ENCODE measurements at places on chromosomes 2 and 18. TPM values are rescaled to one million over a fixed set of nuclear protein-coding genes. Genes with fewer than 3 reads are reported as not detected.
A peak's percentile ranks its signal among the peaks of the same experiment; 100 is the strongest.

DNA sequence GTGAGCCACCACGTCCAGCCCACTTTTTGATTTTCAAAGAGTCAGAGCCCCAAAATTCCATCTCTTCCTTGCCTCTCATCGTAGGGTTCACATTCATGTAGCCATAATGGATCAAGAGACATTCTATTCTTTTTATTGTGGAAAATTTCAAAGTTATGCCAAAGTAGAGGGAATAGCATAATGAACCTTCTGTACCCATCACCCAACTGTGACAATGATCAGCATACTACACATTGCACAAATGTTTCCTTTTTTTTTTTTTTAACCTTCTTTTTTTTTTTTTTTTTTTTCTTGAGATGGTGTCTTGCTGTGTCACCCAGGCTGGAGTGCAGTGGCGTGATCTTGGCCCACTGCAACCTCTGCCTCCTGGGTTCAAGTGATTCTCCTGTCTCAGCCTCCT lies 162.4 kb downstream of the EML6 start:
- no peak for DNase-seq

DNA sequence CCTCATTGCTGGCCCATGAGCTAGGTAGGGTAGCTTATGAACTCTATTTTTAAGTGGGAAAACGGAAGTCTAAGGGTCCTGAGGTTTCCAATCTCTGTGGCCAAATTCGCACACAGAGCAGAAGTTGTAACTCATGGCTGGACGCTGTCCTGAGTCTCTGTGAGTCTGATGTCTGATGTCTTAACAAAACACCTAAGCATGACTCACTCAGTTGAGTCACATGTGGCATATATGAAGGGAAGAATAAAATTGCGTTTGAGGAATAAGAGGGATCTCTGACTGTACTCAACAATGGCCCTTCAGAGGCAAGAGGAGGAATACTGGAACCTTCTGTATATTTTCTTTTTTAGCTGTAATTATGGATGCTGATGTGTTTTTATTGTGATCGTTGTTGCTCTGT lies 569.7 kb downstream of the RIT2 start:
- DNase-seq, result no peak

DNA sequence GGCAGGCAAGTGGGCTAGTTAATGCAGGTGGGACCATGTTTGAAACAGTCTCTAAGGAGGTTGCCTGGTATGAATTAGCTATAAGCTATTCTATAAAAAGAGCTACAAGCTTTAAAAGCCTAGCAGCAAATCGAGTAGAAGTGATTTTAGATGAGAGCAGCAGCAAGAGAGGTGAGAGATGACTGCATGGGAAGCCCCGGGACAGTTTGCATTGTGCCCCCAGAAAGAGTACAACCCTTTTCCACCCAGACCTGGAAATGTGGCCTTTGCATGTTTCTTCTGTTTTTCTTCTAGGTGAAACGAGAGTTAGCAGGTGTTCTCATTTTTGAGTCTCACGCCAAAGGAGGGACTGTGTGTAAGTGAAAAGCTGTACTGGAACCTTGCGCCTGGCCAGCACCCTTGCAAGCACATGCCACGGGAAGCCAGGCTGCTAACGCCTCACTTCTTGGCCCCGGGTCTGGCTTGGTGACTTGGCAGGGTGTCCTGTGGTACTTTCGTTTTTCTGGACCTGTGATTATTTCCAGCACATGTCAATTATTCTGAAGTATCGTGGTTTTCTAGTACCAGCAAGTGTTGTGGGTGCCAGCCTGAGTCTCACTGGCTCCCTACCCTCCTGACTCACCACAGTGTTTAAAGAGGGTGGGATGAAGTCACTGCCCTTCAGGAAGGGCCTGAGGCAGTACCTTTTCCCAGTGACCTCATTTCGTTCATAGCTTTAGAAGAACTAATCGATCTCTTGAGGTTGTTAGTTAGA lies 90.3 kb upstream of the MAP3K20 start:
- peak; percentile 65 for DNase-seq

The SP140 gene
- not detected for total RNA-seq

GRCh38 chr2:71595569-71595968 lies 142.2 kb downstream of the DYSF start:
- DNase-seq, result no peak

GRCh38 chr2:201151127-201151981 lies 31.6 kb upstream of the CASP10 start:
- peak; percentile 89 for DNase-seq

The SERPINB4 gene
- not detected for total RNA-seq

The MYO5B gene
- total RNA-seq, result 0.87 TPM

DNA sequence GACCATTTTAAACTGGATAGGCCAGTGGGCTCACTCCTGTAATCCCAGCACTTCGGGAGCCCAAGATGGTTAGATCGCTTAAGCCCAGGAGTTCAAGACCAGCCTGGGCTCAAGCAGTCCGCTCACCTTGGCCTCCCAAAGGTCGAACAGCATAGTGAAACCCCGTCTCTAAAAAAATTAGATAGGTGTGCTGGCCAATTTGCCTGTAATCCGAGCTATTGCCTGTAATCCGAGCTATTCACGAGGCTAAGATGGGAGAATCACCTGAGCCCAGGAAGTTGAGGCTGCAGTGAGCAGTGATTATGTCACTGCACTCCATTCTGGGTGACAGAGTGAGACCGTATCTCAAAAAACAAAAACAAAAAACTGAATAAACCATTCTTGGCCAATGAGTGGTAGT lies 52.6 kb upstream of the EMILIN2 start:
- DNase-seq, result no peak

The MPV17 gene
- 32.7 TPM for total RNA-seq

DNA sequence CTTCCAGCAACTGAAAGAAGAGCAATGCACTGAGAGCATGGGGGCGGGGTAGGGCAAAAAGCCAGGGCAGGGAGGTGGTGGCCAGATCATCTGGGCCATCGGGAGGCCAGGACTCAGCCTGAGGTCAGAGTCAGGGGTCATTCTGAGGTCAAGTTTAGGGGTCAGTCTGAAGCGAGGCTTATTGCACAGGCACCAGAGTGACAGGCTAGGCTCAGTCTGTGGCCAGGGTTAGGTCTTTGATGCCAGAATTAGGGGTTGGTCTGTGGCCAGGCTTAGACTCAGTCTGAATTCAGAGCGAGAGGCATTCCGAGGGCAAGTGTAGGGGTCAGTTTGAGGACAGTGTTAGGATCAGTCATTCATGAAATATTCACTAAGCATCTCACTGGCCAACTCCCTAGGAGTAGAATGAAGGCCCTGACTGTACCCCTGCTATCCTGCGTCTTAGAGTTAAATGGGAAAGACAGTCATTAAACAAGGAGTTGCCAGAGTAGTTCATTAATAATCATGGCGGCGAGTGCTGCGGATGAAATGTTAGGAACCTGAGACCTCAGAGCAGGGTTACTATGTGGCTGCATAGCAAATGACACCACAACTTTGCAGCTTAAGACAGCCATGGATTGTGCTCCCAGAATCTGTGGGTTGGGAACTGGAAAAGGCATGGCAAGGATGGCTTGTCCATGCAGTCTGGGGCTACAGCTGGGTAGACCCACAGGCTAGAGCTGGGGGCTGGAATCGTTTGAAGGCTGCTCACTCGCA lies 198.7 kb downstream of the CYP26B1 start:
- DNase-seq, result no peak

The DES gene
- not detected for total RNA-seq

DNA sequence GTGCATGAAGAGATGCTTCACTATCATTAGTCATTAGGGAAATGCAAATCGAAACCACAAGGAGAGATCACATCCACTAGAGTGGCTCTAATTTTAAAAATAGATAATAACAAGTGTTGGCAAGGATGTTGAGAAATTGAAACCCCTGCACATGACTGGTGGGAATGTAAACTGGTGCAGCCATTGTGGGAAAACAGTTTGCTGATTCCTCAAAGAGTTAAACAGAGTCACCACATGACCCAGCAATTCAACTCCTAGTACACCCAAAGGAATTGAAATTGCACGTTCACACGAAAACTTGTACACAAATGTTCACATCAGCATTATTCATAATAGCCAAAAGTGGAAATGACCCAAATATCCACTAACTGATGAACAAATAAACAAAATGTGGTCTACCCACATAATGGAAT lies 179.5 kb downstream of the BCL2 start:
- DNase-seq, result no peak

GRCh38 chr2:241869087-241869961 lies at the start of gene RTP5:
RTP5 (plus strand) TSS chr2:241869729; CDS start chr2:241869757, 28 bp downstream.
- no peak for DNase-seq

DNA sequence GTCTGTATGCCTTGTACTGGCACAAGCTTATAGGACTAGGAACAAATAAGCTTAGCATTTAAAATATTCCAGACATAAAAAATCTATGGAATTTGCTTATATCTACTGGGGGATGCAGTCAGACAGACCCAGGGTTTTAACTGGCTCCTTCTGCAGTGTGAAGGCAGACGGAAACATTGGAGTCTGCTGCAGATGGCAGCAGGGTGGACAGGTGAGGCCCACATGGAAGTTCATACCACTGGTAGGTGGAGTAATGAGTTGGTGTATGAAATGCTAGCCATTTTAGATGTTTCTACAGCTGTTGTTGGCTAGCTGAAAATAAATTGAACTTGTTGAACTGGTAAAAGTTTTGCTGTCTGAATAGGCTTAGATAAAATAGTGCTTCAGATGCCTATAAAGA lies 17.7 kb downstream of the SPTBN1 start:
- no peak for DNase-seq

- DNase-seq, result peak; percentile 19
These were observed 368 bp downstream of the TMEFF2 start for GRCh38 chr2:192194265-192194865.

The TBR1 gene
- total RNA-seq, result under 0.01 TPM

- no peak for DNase-seq
These were observed 33.8 kb upstream of the ACYP2 start for GRCh38 chr2:54081574-54081973.

GRCh38 chr2:19028587-19029375 lies 329.6 kb downstream of the OSR1 start:
- DNase-seq, result no peak

- DNase-seq, result peak; percentile 47
These were observed 41.4 kb downstream of the IL1R2 start for GRCh38 chr2:102033031-102033749.

GRCh38 chr2:112692495-112692911 lies 28.3 kb upstream of the NT5DC4 start:
- peak; percentile 11 for DNase-seq

The KRCC1 gene
- total RNA-seq, result 14.5 TPM

The ALLC gene
- total RNA-seq, result not detected

DNA sequence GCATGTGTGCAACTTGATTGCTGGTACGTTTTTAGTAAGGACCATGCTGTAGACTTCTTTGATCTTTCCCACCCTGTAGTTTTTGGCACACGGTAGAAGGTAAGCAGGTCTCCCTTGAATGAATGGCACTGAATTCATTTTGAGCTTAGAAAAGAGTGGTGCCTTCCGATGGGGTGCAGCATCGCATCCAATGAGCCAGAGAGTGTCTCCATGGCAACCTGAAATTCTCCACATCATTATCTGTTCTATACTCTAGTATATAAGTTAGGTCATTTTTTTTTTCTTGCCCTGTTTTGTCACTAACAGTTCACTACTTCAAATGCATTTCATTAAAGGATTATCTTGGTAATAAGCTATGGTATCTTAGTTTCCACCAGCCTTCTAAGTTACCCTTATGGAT lies 81.2 kb upstream of the REV1 start:
- no peak for DNase-seq

GRCh38 chr2:231489990-231490389 lies 25.7 kb upstream of the NCL start:
- DNase-seq, result no peak

- DNase-seq, result peak; percentile 45
These were observed 548.8 kb upstream of the NRP2 start for GRCh38 chr2:205133544-205133943.

GRCh38 chr2:181393472-181393871 lies 63.7 kb upstream of the ITGA4 start:
- peak; percentile 86 for DNase-seq

DNA sequence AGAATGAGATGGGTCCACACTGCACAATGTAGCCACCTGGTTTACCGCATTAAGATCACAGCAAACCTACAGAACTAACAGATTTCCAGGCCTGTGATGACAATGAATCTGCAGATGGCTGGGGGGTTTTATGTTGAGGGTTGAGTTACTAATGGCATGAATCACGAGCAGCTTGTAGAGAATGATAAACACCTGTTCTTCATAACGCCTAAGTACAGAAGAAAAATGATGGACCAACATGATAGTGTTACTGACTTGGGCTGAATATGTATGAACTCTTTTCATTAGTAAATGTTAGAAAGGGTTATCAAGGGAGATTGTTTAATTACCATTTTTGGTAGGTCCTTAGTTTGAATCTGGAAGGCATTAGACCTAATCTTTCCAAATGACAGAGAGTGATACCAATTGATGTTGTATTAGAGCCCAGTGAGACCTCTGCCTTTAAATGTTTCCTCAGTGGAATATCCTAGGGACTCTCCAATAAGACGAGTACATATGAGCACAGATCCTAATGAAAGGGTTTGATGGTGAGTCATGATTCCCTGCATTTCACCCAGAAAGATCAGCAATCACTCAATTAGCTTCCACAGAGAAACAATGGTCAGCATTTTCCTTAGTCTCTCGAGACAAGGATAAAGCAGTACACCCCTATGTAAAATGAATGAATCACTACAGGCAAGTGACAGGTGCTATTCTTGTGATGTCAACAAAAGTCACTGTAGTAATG lies 243.8 kb downstream of the DLGAP1 start:
- DNase-seq, result no peak

The GAL3ST2 gene
- total RNA-seq, result not detected

DNA sequence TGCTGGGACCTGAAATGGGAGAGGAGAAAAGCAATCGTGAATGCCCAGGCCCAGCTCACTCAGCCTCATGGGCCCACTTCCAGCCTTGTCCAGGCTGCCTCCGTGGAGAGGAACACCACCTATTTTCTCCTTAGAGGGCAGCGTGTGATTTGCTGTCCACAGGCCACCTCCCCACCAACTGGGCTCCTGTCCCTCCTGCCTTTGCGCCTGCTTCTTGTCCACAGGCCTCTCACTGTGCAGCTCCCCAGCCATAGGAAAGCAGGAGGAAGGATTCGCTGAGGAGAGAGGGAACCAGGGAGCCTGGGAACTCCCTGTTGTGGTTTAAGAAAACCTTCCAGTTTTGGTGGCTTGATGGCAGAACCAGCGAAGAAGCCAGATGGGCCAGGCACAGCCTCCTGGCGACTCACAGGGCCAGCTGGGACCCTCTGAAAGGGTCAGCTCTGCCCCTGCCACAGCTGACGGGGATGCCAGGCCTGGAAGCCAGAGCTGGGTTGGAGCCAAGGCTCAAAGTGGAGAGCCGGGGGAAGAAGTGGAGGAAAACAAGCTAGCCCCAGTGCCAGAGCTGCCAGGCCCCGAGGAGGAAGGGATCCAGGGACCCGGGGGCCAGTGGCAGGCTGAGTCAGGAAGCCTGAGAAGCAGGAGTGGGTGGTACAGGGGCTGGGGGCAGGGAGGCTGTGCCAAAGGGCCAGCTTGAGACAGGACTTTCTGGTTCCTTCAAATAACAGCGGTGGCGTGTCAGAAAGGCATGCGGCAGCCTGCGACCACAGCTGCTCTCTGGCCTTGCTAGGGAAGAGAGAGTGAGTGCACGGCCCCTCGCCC lies 9.9 kb downstream of the TMBIM1 start:
- DNase-seq, result no peak

DNA sequence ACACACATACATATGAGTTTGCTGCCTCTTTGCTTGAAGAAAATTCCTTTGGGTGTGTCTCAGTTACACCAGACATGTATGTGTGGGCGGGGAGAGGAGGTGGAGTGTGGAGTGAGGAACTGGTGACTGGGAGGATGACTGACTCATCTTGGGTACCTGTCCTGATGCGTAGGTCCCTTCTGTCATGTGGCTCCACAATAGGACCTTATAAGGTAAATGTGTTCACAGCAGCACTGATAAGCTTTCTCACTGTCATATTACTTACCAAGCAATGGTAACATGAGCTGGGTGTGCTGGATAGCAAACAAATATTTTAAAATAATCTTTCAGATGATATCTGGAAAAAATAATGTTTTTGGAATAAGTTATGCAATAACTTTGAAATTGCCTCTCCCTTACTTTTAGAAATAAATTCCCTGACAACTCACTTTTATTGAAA lies 45.1 kb downstream of the SLC9A2 start:
- no peak for DNase-seq
